COR-L47 (cell line): ENCODE measurements at places on chromosomes 11 and 22.

DNA sequence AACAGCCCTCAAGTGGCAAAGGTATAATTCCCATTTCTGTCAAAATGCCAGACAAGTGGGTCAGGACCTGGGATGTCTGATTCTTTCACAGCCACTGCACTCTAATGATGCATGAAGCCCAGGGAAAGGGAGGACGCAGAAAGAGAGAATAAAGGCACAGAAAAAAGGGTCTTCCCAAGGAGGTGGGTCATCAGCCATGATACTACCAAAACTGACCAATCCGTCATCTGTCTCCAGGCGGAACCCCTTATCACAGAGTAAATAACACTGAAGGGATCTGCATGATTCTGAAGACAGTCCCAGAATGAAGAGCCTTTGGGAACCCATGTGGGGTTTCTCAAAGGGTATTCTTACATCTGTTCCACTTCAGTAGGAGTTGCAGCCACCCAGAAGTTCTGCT is 73.8 kb upstream of the OPCML start:
- no peak for DNase-seq

GRCh38 chr22:42367980-42368378 is 64.2 kb downstream of the NFAM1 start:
- DNase-seq, result peak; percentile 19

DNA sequence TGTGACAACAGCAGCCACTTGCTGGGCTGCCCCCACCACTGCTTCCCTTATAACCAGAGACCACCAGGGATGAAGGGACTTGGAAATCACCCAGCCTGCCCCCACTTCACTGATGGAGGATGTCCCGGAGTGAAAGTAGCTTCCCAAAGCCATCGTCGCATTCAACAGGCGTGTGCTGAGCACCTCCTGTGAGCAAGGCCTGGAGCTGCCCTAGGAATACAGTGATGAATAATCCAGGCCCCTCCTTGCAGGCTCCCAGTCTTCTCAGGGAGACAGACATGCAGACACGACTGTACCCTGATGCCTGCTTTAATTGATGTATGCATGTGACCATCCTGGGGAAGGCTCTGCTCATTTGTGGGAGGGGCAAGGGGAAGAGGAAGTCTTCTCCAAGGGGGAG is 22.6 kb downstream of the PTPN5 start:
- DNase-seq, result no peak

DNA sequence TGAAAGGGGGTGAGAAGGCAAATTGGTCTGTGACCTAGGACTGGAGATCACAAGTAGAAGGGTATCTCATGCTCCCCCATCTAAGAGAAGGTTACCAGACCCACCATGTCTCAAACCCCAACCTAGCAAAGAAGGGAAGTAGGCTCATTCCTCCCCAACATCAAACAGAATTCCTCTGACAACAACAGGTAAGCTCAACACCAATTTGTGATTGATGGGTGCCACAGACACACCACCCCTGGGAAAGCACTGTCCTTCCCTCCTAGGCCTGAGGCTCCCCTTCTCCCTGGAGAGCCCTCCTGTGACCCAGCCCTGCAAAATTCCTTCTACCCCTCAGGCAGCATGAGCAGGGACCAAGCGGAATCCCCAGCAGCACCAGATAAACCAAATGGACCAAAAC is 154.3 kb downstream of the BUD13 start:
- no peak for DNase-seq

DNA sequence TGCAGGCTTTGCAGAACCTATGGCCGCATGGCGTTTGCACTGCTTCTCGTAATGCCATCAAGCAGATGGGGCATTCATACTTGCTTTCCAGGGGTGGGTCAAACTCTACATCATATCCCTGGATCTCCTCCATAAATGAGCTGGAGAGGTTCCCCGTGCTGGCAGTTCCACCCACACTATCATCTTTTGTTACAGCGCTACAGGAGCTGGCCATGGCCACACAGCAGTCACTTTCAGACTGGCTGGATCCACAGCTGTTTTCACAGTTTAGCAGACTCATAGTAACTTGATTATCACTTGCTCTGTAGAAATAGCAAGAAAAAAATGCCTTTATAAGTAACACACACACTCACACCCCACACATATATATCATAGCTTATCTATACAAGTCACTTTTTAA is 8.8 kb downstream of the TRAF6 start:
- DNase-seq, result no peak

DNA sequence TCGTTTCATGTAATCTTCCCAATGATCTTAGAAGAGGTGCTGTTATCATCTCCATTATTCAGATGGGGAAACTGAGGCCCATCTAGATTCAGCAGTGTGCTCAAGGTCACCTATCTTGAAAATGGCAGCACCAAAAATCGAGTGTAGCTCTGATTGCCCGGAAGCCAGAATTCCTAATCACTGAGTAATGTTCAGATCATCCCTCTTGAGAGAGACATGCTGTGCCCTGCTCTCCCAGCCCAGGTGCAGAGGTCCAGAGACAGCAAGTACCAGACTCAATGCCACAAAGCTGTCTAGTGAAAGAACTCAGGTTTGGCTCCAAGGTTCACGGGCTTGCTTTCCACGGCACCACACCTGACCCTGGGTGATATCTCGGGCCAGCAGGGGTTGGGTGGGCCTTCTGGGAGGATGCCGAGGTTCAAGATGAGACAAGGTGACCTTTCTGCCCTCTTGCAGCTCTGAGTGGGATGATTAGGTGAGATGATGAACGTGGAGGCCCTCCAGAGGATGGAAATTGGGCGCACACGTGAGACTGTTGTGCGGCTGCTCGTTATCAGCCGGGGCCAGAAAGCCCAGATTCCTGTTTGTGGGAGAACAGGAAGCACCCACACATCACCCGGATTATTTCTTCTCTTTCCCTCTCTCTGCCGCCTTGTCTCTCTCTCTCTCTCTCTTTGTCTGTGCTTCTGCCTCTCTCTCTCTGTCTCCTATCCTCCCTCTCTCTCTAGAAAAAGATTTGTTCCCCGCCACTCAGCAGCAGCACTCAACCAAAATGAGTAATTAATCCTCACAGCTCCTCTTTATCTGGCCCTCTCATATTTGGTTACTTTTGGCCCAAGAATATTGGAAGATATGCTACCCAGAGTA is 19.0 kb upstream of the RASD2 start:
- DNase-seq, result no peak

- DNase-seq, result no peak
Measured at GRCh38 chr11:75737314-75737713, 19.7 kb downstream of the MOGAT2 start.

DNA sequence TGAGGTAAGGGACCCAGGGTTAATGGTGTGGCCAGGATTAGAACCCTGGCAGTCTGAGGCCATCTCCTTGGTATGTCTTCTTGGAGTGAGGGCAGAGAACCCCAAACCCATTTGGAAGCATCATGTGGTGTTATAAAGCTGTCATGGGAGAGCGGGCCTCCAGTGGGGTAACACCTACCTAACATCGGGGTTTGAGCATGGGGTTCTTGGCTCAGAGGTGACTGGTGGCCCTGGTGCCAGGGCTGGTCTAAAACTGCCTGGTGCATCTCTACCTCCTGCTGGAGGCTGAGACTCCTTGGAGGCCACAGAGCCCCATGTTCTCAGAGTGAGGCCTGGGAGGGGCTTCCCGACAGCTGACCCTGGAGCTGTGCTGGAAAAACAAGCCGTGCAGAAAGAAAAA is 4.5 kb downstream of the PRDM11 start:
- no peak for DNase-seq

DNA sequence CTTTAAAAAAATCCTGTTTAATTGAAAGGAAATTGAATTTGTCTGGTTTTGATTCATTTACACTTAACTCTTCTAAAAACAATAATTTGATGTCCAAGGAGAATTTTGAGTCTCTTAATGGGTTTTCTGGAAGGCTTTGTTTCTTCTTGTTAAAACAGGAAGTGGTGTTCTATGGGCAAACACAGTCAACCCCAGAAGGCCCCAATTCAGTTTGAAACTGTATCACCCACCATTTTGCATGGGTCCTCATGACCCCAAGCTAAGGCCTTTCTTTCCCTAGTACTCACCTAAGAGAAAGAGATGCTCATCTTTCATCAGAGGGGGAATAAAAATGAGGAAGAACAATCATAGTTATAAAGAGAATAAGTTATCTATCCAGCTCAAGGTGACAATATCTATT is 10.6 kb downstream of the FLI1 start:
- DNase-seq, result no peak
